ENCODE measurements at places on chromosomes 16 and 17.

DNA sequence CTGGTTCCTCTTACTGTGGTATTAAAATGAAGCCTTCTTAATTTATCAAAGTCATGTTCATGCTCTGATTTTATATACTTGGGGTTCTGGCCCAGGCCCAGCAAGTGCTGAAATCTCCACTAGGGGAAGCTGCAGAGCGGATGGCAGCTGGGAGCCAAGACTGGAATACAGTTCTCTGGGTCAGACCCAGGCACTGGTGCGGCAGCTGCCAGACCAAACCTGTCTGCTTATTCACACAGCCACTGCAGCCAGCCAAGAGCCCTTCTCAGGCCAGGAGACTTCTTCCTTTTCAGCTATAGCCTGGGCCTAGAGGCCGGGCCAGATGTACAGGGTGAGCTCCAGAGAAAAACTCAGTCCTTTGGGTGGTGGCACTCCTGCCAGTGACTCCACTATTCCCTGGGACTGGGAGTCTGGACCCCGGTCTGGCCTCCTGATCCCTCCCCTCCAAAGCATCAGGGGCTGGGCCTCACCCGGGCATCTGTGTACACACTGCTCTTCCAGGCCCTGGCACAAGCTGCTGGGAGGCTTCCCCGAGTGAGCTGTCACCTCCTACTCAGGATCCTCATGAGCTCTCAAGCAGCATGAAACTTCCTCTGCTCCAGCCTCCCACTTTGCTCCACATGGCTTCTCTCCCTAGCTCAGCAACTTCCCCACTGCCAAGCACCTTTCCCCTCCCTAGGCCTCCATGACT lies 24.4 kb downstream of the ATP6V0D1 start:
- peak; percentile 78 for DNase-seq

DNA sequence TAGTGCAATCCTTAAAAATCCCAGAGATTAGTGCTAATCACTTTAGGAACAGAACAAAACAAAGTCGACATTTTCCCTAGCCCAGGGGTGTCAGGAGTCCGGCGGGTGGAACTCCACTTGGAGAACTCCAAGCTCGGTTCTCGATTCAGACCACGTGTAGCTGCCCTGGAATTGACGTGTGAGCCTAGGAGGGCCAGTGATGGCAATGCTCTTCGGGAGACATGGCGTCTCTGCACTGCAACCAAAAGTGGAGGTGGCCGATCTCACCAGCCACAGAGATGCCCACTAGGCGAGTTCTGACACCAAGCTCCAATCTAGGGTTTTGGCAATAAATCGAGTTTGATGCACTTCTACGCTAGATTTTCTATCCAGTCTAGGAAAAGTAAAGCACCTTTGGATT lies 17.6 kb downstream of the MAP1LC3B start:
- DNase-seq = no peak

DNA sequence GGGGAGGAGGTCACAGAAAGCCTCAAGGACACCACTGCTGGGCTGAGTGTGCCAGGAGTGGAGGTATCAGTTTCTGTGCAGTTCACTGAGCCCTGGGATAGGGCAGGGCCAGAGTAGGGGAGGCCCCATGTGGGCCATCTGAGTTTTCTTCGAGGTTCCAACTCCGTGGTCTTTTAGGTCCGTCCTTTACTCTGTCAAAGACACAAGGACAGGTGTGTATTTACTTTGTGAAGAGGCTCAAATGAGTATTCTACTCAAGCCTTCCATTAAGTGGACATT lies 59.5 kb downstream of the USP22 start:
- no peak for DNase-seq

- DNase-seq = peak; percentile 84
Measured at GRCh38 chr16:59148056-59148768, 414.1 kb upstream of the GOT2 start.

DNA sequence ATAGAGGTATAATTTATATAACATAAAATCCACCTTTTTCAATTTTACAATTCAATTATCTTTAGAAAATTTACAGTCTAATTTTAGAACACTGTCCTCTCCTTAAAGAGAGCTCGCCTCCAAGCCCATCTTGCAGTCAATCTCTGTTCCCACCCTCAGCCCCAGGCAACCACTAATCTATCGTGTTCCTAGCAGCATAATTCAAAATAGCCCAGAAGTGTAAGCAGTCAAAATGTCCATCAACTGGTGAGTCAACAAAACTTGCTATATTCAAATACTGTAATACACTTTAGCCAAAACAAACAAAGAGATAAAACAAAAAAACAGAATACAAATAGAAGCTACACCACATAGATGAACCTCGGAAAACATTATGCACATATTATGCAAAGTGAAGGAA lies 1006.8 kb upstream of the EEF2KMT start:
- no peak for DNase-seq

DNA sequence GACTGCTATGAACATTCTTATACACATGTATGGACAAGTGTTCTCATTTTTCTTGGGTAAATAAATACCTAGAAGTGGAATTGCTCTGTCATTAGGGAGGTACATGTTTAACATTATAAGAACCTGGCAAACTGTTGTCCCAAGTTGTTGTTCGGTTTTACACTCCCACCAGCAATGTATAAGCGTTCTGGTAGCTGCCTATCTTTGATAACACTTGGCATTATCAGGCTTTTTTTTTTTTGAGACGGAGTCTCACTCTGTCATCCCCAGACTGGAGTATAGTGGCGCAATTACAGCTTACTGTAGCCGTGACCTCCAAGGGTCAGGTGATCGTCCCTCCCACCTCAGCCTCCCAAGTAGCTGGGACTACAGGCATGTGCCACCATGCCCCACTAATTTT lies 16.3 kb downstream of the ATAD5 start:
- DNase-seq = no peak

GRCh38 chr16:28873543-28874201 lies 4.6 kb upstream of the ATP2A1 start:
- DNase-seq = no peak

GRCh38 chr16:57084257-57084770 lies 8.1 kb upstream of the CPNE2 start:
- peak; percentile 64 for DNase-seq

Data from AG10803 (cell line).